ENCODE measurements at places on chromosomes 3 and 15.

DNA sequence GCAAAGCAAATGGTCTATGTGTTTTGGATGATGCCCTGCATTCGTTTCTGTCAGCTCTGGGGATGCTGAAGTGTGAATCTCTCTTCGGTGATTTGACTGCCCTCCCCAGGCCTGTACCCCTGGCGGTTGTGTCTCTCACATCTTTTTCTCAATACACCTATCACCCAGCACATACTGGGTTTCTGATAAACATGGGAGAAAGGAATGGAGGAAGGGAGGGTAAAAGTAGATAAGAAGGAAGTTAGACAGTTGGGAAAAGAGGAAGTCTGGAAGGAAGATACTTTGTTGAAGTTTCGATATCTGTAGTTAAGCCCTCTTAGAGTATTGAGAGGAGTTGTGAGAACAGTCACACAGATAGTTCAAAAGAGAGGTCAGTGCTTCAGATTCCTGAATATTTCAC is 35.8 kb upstream of the LRTM1 start:
- peak; percentile 12 for DNase-seq

- DNase-seq, result no peak
These were observed 197.5 kb upstream of the LYSMD4 start for GRCh38 chr15:99930696-99931095.

DNA sequence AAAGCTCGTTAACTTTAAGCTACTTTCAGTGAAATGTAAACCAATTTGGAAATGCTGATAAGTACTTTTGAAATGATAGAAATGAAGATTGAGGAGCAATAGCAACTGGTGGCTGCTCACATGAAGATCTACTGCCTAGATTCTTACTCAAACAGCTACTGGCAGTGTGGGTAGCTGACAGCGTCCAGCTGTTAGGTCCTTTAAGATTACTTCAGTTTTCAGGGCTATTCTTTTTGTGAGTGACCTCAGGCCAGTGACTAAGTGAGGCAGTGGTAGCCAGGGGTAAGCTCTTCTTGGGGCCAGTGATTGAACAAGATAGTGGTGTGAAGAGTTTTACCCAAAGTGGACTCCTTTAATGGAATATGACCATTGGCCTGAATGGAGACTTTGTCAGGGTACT is 41.3 kb downstream of the NECTIN3 start:
- no peak for DNase-seq

GRCh38 chr3:195149292-195150030 is 121.5 kb downstream of the XXYLT1 start:
- no peak for DNase-seq

DNA sequence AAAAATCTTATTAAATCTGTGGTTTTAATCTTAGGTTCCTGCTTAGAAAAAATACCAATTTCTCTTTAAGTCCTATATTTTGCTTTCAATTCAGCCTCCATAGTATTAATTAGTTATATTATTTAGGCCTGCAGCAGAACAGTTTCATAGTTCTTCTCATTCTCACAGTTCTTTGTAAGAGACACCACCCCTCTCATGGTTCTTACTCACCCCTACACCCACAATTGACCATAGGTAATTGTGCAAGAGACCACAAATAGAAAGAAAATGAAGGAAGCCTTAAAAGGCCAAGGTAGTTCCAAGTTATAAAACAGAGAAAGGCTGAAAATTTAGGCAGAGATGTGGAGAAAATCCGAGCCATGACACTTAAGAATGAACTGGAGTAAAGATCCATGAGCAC is 415.3 kb downstream of the TIGIT start:
- DNase-seq, result no peak

DNA sequence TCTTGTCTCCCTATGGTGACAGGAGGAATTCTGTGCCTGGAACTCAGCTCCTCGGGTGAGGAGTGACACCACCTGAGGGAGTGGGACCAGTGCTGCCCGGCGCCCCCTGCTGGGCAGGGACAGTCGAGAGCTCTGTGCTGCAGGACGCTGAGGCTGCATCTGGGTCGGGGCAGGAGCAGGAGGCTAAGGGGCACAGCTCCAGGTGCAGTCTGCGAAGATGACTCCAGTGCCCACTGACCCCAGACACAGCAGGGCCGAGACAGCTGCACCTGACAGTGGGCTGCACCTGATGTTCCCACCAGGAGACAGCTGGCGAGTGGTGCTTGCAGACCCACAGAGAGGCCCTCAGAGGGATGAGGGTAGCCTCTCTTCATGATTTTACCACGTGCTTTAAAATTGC is 152.9 kb downstream of the ATP10A start:
- peak; percentile 44 for DNase-seq

GRCh38 chr15:101048176-101048575 is 129.0 kb downstream of the LRRK1 start:
- DNase-seq, result no peak

DNA sequence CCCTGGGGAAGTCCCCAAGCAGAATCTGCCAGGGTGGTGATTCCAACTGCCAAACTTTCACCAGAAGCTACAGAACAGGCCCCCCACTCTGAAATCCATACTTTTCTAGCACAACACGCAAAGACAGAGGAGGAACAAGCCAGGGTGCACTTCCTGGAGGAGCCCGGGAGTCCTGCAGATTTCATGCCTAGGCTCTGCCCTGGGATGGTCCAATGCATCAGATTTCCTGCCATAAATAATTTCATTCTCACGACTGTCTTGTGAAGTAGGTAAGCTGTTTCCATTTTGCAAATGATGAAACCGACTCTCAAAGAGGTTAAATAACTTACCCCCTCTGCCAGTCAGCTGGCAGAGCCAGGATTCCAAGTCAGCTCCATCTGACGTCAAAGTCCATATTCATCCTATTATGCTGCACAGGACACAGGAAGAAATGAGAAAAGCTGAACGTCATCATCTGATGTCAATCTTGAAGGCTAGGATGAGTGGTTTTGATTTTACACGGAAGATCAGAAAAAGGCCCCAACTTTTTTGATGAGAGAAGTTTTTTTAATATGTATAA is 134.8 kb upstream of the IGF1R start:
- DNase-seq, result no peak

GRCh38 chr3:197787412-197787811 is 3.6 kb upstream of the LRCH3 start:
- peak; percentile 16 for DNase-seq

DNA sequence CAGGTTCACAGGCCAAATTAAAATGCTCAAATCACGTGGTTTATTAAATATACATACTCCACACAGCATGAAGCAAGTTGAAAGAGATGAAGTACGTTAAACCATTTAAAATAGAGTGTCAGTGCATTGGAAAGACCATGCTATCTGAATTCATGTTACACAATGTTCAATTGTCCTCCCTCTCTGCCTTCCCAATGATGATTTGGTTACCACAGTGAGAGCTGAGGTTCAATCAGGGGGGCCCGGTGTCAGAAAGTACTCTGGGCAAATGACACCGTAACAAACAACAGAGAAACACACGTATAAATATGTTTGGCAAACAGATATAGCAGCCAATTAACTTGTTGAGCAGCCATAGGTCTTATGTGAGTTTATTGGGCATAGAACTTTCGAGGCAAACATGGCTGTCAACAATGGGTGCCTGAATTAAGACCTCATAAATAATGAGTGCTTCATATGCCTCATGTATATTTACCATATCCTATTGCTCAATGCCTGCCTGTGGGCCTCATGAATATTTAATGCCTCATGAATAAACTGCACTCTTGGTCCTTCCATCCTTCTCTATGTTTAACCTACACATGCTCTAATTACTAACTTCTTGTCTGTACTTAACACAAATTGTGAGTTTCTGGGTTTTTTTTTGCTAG is 641.5 kb downstream of the PLOD2 start:
- DNase-seq, result no peak
